Jurkat, Clone E6-1 (cell line): ENCODE measurements at places on chromosomes 16 and 17.

DNA sequence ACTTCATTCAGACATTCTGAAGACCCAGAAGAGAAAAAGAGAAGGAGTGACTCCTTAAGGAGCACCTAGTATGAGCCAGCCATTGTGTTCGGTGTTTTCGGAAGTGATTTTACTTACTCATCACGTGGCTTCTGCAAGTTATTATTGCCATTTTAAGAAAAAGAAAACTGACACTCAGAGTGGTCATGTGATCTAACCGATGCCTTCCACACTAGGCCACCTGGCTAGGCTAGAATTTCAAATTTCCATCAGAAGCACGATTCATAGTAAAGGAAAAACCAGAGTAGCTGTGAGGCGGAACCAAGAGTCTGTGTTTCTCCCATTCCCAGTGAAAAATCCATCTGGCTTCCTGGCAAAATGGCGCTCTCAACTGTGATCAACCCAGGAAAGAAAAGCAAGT is 32.0 kb downstream of the GTF3C1 start:
- DNase-seq: no peak

DNA sequence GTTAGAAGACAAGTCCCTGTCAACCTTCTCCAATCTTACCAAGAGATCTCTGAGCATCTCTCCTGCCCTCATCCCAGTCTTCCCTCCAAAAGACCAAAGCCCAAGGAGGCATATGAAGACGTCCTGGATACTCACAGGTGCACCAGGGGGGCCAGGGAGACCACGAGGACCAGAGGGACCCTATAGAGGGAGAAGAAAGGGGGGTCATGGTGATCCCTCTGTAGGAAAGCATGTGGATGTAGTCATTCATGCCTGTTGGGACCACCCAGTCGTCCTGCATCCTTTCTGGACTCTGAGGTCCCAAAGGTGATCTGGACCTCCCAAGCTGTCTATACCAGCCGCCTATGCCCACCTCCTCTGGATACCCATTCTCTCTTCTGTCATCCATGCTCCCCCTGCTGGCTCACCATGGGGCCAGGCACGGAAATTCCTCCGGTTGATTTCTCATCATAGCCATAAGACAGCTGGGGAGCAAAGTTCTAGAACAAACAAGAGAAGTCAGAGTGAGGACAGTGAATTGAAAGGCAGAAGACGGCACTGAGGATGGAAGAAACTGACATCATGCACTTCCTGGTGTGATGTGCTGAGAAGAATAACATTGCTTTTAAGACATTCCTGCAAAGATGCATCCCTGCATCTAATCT is 3.3 kb downstream of the COL1A1 start:
- peak; percentile 46 for DNase-seq

DNA sequence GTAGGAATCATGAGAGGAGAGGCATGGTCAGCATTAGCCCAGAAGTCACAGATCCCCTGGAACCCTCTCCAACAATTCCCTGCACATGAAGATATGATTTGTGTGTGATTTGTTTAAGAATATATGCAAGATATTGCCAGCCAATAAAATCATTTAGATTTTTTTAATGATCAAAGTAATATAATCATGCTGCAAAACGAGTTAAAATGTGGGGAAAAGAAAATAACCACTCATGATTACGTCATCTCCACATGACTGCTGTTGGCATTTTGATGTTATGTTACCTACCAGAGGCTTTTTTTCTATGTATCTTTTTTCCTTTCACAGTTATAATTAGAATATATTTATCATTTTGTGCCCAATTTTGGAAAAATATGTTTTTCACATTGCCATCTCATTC is 22.4 kb downstream of the SLC35G3 start:
- DNase-seq: no peak

DNA sequence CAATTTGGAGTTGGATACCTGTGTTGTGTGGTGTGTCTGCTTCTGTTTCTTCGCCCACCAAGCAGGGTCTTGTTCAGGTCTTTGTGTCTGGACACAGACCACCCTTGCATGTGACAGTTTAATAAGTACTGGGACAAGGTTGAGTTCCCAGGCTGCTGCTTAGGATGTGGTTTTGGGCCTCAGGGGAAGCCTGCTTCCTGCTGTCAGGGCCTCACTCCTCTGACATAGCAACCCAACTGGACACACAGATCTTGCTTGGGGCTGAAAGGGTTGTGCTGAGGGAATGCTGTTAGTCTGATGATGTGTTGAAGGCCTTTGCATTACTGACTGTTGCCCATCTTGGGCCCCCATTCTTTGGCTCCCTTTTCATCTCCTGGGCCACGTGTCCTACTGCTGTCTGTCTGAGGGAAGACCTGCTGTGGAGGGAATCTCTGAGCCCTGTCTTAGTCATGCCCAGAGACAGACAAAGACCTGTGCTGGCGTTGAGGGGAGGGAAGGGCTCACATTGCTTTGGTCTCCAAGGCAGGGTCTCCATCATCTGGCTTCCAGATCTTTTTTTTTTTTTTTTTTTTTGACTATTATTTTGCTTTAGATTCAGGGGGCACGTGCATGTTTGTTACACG is 4.7 kb upstream of the TGFB1I1 start:
- DNase-seq: no peak

DNA sequence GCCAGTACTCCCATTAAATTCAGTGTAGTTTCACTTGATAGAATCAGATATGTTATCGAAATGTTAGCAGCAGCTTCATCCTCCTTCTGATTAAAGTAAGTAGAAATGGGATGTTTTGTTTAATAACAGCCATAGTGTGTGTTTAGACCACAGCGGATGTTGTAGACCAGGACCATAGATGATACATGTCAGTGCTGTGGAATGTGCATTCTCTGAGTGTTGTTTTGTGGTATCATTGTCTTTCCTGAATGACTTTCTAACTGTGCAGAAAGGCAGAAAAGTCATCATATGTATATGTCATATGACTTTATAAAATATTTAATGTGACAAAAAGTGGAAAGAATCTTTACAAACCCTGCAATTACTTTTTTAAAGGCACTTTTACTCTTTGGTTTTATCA is 55.6 kb downstream of the CYLD start:
- no peak for DNase-seq

GRCh38 chr17:6853764-6854442 is 22.4 kb upstream of the TEKT1 start:
- no peak for DNase-seq

- peak; percentile 87 for DNase-seq
Measured at GRCh38 chr17:66076546-66077190, 115.3 kb downstream of the CEP112 start.

- DNase-seq: no peak
Measured at GRCh38 chr17:72046643-72047612, 73.9 kb upstream of the SOX9 start.

DNA sequence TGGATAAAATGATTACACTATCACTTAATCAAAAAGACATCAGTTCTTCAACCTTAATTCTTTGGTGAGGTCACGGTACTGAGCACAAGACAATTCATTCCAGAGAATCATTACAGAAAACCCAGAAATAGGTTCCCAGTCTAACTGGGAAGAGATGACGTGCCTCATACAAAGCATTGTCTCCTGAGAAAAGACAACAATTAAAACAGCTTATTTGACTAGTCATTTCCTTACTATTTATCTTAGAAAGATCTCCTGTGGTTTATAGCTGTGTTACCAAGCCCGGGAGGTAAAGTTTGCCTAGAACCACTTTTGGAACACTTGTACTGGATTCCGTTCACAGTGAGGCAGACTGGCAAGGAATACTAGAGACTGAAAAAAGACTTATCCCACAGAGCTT is 5.1 kb downstream of the PHF12 start:
- no peak for DNase-seq

GRCh38 chr16:87436225-87437172 is 44.4 kb downstream of the MAP1LC3B start:
- DNase-seq: peak; percentile 84

DNA sequence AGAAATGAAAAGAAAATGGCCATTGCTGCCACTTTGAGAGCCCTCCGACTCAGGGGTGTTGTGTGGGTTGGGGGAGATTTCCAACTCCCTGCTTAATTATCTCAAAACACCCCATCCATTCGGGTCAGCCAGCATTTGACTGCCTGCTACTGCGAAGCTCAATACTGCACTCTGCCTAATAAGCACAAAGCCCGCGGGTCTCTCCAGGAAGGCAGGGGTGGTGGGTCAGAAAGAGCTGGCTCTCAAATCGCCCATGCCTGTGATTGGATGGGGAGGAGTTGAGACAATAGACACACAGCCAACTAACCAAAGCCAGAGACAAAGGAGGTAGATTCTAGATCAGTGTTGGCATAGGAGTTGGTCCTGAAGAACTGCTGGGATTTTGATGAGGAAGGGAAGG is 2.3 kb upstream of the XAF1 start:
- no peak for DNase-seq

- no peak for DNase-seq
Measured at GRCh38 chr16:81987706-81988105, 23.6 kb downstream of the SDR42E1 start.
